ENCODE measurements at places on chromosomes 13 and 19.

GRCh38 chr13:60755380-60756163, 358.6 kb downstream of the TDRD3 start:
- DNase-seq, result no peak

- DNase-seq, result no peak
Observed at GRCh38 chr13:37797631-37798030, 71.9 kb downstream of the TRPC4 start.

- DNase-seq, result no peak
Observed at GRCh38 chr19:13881251-13881691, 4.3 kb downstream of the NANOS3 start.

DNA sequence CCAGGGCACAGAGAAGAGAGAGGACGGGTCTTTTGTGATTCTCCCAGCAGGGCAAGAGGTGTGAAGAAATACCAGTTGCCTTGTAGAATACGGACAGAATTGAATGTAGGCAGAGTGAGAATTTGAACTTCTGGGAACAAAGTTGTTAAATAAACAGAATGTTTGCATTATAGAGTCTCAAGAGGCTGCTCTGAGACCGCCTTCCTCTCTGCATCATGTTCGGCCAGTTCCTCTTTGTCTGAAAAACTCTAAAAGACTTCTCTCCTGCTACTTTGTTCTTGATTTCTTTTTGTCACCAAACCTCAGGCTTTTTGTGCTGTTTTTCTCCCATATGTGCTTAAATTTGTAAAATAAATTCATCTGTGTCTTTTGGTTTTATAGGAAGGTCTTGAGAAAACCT, 256.4 kb downstream of the DLEU7 start:
- no peak for DNase-seq

DNA sequence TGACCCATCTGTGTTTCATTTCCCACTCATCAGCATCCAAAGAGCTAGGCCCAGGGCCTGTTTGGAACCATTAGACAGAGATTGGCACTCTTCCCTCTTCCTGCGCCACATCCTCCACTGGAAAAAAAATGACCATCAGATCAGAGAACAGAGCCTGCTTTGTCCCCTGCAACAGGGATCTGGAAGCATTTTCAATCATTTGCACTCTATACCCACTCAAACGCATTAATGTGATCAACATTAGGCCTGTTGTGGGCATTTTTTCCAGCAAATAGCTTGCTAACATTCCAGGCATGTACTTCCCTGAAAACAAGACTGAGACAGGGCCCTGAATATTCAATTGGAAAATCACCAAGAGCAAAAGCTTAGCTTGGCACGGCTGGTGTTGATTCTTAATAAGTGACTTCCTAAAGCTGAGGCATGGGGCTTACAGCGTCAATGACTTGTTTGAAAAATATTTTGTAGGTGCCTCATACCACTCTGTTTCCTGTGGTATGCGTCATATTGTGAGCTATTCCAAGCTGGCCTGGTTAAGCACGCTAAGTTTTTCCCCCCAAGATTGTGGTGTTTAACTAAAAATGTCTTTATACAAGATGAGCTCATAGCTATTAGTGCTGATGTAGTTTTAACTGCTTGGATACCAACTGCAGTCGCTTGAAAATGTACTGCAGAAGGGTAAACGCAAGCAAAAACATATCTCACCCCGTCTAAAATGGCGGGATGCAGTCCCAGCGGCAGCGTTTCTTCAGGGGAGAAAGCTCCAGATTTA, 404.4 kb downstream of the SPRY2 start:
- DNase-seq, result peak; percentile 99

DNA sequence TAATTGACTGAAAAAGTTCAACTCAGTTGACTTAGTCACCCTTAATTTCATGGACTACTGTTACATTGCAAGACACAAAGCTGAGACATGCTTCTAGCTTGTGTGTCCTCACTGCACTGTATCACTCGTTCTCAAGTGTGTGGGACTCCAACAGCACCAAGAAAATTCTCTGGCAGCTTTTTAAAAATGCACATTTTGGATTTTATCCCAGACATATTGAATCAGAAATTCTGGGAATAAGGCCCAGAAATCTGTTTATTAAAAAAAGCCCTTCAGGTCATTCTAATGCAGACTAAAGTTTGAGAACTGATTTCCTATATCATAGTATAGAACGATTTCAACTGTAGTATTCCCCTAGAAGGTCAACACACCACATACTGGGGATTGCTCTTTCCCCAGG, 1485.3 kb downstream of the PCDH9 start:
- no peak for DNase-seq

DNA sequence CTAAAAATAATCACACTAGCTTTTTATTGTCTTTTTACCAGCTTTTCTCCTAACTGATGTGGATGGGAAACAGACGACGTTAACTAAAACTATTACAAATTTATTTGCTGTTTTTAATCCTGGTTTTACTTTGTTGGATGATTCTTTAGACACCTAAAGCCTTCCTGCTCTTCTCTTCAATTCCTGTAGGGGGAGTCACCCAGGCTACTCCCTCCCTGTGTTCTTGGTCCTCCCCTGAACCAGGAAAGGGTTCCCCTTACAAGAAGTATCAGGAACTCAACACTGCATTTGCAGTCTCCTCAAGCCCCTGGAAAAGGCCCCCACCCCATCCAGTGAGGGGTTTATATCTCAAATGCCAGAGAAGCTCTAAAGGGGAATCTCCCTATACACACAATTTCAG, 206.1 kb downstream of the SUCLA2 start:
- DNase-seq, result peak; percentile 15

Measured in brain microvascular endothelial cell (primary cell).